ENCODE measurements at places on chromosomes 11 and 22.

DNA sequence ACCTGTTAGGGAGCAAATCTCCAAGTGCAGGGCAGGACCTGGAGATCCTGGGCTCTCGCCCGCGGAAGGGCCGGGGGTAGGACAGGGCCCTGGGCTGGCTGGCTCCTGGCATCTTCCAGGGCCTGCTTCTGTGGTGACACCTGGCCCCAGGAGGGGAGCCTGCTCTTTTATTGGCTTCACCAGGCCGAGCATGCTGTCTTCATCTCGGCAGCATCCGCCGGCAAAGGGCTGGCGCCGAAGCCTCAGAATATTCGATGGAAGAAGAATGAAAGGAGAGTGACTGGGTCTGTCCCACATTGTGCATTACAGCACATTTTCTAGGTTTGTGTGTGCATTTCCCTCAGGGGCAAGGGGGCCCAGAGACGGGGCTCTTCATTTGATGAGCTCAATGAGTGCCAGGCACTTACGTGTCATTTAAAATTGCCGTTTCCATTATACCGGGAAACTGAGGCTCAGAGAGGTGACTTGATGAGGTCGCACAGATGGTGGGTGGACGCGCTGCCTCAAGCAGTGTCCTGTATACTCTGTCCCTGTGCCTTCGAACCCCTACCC is 70.0 kb downstream of the RBX1 start:
- peak; percentile 24 for DNase-seq

DNA sequence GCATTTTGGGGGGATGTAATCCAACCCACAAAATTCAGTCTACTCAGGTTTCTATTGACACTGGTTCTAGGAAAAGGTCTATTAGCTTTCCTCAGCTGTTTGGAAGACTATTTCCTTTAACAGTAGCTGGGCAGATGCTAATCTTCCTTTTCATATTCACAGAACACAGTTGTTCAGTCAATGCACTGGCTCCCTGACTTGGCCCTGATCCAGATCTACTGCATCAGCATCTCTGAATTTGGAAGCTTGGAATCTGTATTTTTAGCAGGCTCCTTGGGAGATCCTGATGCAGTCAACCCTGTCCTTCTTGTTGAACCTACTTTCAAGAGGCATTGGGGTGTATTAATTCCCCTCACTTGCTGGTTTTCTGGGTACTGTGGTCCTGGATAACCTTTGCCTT is 6.3 kb downstream of the HTATIP2 start:
- DNase-seq: no peak

DNA sequence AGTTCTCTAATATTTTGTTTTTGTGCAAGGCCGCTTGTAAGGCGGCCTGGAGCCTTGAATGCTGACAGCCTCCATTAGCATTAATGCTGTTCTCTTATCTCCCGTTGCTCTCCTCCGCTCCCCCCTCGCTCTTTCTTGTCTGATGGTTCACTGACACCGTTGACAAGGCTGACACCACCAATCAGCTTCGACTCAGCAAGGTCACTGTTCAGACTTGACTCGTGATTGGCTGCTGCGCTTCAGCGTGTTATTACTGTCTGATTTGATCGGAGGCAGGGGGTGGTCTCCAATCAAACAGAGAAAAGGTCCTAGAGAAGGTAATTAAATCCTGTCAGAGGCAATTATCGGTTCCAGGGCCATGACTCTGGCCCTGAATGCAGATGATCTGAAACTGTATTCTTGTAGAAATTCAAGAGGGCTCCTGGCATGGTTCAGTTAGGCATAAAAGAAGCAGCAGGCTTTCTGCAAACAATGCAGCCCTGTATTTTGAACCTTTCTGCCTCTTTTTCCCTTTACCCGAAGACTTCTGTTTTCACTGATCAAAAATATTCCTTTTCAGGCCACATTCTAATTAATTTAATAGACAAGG is 49.3 kb upstream of the MPPED2 start:
- DNase-seq: no peak

DNA sequence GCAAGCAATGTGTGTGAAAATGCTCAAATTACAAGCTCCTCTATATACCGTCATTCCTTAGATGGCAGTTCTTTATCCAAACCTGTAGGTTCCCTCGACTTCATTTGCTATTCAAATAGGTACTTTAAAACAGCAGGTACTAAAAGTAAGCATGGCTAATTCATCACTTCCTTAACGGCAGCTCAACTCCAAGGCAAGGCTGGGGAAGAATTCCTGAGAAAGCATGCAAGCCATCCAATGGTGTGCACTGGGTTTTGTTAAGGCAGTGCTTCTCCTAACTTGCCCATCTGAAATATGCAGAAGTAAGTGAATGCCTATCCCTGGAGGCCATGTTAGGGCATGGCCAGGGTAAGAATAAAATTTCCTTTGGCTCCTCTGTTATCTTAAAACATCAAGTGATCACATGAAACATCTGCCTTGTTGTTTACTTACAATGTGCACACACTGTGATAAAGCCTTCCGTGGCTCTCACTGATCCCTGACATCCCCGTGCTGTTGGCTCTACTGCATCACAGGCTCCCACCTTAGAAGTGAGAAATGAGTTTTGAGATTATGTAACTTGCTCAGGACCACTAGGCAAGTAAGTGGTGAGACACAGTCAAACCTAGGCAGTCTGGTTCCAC is 52.1 kb downstream of the SMCO4 start:
- no peak for DNase-seq

DNA sequence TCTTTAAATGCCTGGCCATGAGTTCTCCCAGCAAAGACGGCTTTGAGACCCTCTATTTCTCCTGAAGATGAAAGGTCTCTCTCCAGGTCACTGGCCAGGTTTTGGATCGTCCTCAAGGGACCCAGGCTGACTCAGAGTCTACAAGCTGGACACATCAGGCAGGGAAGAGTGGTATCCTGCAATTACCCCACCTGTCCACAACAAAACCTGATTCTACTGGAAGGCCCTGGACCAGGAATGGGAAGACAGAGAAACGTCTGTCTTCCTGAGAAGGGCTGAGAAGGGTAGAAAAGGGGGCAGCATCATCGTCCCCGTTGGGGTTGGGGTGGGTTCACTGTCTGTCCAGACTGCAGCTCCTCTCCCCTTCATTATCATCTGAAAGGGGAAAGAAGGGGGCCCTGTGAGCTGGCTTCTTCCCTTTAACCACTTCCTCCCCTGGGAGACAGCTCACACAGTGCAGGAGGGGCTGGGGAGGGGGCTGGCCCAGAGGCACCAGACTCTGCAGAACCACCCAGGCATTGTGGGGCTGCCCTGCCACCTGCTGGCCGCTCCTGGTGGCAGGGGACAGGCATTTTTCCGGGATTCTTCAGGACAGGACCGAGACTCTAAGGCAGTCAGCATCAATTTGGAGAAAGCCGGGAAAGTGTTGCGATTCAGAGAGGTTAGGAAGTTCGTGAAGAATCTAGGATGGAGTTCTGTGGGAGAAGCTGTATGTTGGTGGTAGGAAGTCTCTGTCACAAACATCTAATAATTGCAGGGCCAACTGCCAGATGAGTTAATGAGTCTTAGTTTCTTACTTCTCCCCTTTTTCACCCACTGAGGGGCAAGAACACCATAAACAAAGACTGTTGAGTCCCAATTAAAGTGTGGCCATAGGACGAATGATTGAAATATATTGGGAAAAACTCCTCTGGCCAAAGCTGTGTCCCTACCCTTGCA is 57.6 kb downstream of the SYN3 start:
- DNase-seq: peak; percentile 39

Measured in T47D (cell line).